Cardiac muscle cell (in vitro differentiated cells and primary cell): ENCODE measurements at places on chromosomes 7 and 10.
A peak's percentile ranks its signal among the peaks of the same experiment; 100 is the strongest.

DNA sequence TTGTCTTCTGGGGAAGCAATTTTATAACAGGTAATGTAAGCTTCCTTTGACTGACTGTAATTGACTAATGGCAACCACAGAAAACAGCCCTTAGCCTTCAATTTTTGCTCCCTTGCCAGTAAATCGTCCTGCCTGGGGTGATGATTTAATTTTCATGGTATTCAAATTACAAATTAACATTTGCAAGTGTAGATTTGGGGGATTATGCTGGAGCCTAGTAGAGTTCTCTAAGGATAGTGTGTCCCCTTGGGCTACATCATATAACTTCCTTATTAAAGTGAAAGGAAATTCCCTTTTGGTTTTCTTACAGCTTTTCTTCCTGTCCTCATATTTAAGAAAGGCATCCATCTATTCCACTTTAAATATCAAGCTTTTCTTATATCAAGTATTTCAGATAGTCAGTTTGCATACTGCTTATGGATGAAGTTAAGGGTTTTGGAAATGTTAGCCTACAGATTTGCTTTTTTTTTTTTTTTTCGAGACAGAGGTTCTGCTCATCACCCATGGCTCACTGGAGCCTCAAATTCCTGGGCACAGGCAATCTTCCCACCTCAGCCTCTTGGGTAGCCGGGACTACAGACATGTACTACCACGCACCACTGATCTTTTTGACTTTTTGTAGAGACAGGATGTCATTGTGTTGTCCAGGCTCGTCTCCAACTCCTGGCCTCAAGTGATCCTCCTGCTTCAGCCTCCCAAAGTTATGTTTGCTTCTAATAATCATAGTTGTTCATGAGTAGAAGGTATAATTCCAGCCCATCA lies 35.9 kb upstream of the HDAC9 start:
- no peaks in the 10 kb centered on the region for H3K4me1 ChIP-seq
- no peak overlapping the region for H3K27ac ChIP-seq
- no peaks in the 10 kb centered on the region for H3K27me3 ChIP-seq
- DNase-seq = no peak
- no peaks in the 10 kb centered on the region for H3K36me3 ChIP-seq
- H3K4me3 ChIP-seq = no peak overlapping the region

DNA sequence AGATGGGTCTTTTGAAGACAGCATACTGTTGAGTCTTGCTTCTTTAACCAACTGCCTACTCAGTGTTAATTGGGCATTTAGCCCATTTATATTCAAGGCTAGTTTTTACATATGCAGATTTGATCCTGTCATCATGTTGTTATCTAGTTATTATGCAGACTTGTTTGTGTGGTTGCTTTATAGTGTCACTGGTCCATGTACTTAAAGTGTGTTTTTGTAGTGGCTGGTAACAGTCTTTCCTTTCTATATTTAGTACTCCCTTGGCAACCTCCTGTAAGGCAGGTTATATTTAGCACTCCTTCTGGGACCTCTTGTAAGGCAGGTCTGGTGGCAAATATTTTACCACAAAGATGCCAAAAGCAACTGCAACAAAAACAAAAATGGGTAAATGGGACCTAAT lies 66.7 kb downstream of the TES start:
- DNase-seq = peak; percentile 53
- no peak overlapping the region for H3K4me3 ChIP-seq
- no peaks in the 10 kb centered on the region for H3K27me3 ChIP-seq
- H3K4me1 ChIP-seq = peaks cover 17% of the 10 kb centered on the region
- no peak overlapping the region for H3K27ac ChIP-seq

GRCh38 chr10:61642676-61643075 lies 20.1 kb upstream of the CABCOCO1 start:
- no peaks in the 10 kb centered on the region for H3K4me1 ChIP-seq
- H3K27me3 ChIP-seq = no peaks in the 10 kb centered on the region
- H3K36me3 ChIP-seq = no peaks in the 10 kb centered on the region
- no peak overlapping the region for H3K27ac ChIP-seq

GRCh38 chr7:94901981-94902380 lies 5.4 kb upstream of the PPP1R9A start:
- H3K27ac ChIP-seq = no peak overlapping the region
- H3K36me3 ChIP-seq = no peaks in the 10 kb centered on the region
- H3K27me3 ChIP-seq = no peaks in the 10 kb centered on the region
- no peak for DNase-seq
- no peak overlapping the region for H3K4me3 ChIP-seq
- no peaks in the 10 kb centered on the region for H3K4me1 ChIP-seq

GRCh38 chr10:71429929-71430328 lies 33.2 kb downstream of the CDH23 start:
- H3K4me1 ChIP-seq = no peaks in the 10 kb centered on the region
- H3K4me3 ChIP-seq = no peak overlapping the region
- no peaks in the 10 kb centered on the region for H3K27me3 ChIP-seq

- no peak for DNase-seq
- no peaks in the 10 kb centered on the region for H3K4me1 ChIP-seq
- no peak overlapping the region for H3K27ac ChIP-seq
- no peaks in the 10 kb centered on the region for H3K27me3 ChIP-seq
- no peaks in the 10 kb centered on the region for H3K36me3 ChIP-seq
- no peak overlapping the region for H3K4me3 ChIP-seq
Observed at GRCh38 chr10:12568391-12569009, 219.2 kb downstream of the CAMK1D start.

GRCh38 chr10:69367469-69367868 lies 49.2 kb downstream of the TACR2 start:
- H3K27ac ChIP-seq = no peak overlapping the region
- DNase-seq = no peak
- H3K4me1 ChIP-seq = peaks cover 4% of the 10 kb centered on the region
- no peak overlapping the region for H3K4me3 ChIP-seq
- no peaks in the 10 kb centered on the region for H3K27me3 ChIP-seq
